Lung microvascular endothelial cell (primary cell): ENCODE measurements at places on chromosomes 1 and 21.
A peak's percentile ranks its signal among the peaks of the same experiment; 100 is the strongest.

- DNase-seq, result no peak
These were observed 34.4 kb upstream of the SLC30A1 start for GRCh38 chr1:211613108-211613947.

- DNase-seq, result no peak
These were observed 65.3 kb downstream of the KLHDC7A start for GRCh38 chr1:18546026-18546425.

DNA sequence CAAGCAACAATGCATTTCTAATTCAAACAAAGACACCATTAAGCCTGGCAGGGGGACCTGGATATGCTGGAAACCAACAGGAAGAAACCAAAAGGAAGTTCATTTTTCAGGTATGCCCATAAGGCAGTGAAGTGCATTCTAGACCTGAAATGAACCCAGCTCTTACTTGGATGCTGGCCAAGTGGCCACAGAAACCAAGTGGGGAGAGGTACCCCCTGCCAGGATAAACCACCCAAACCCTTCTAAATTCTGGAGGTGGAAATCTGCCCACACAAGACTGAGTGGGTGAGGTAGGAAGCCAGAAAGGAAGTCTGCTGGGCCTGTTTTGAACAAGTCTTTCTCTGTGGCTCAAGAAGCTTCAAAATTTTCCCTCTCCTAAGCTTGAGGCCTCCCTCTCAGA is 2.6 kb downstream of the CD5L start:
- DNase-seq, result no peak

DNA sequence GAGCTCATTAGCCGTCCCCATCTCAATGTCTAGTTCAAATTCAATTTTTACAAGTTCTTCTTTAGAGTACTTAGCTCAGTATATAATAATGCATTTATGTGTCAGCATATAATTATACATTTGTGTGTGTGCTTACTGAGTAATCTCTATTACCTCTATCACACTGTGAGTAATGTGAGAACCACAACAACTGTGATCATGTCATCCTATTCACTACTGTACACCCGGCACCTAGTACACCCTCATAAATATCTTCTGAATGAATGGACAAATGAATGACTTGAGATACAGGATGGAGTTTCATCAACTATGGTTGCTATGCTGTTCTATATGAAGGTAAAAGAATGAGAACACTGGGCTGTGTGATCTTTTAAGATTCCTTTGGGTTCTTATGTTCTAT is 124.0 kb downstream of the GPATCH2 start:
- no peak for DNase-seq

GRCh38 chr1:84370831-84371394 is 27.4 kb upstream of the DNASE2B start:
- DNase-seq, result peak; percentile 43

DNA sequence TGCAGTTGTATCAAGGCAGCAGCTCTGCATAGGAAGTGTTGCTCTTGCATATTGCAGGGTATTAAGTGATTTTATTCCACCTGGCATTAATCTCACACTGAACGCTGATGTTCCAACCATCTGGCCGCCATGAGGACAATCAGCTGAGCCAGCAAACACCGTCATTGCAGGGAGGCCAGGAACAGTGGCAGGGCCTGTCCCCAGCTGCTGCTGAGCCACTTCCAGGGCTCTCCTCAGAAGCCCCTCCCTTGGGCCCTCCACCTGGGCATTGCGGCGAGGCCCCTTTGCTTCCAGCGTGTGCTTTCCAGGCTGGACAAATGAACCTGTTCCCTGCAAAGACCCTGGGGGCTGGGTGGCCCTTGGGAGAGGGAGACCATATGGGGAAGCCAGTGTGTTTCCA is 171.6 kb upstream of the C1orf174 start:
- DNase-seq, result no peak

DNA sequence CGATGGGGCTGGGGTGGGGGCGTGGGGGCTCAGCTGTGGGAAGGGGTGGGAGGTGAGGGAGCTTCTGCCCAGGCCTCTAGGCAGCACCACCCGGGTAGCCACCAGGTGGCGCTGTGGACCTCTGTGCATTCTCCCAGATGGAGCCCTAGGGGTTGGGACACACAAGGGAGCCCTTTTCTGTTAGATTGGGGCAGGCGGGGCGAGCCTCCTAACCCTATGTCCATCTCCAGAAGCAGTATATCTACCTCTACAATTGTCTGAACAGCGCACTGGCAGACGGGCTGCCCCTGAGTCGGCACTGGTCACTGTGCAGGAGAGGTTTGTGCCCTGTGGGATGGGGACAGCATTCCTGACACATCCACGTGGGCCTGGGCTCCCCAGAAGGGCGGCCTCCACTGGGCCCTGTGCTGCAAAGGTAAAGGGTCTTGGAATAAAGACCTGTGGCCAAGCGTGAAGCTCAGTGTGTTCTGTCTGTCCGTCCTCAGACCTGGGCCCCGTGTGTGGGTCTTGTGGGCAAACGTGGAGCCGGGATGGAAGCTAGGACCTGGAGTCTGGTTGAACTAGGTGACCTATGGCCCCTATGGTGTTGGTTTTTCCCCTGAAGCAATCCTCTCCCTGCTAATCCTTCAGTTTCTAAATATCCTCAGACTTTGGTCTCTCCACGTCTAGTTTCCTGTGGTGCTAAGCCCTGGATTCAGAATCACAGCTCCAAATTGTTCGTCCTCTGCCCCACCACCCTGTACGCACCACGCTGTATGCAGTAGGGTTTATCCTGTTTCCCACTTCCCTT is 4.4 kb upstream of the LGR6 start:
- peak; percentile 70 for DNase-seq

DNA sequence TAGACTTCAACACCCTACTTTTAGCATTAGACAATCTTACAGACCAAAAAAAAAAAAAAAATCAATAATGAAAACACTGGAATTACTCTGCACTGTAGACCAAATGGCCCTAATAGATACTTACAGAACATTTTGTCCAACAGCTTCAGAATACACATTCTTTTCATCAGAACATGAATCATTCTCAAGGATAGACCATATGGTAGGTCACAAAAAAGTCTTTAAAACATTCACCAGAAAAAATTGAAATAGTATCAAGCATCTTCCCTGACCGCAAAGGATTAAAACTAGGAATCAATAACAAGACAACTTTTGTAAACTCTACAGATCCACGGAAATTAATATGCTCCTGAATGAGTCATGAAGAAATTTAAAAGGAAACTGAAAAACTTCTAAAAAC is 22.5 kb downstream of the ZNF670 start:
- DNase-seq, result no peak

GRCh38 chr1:41728403-41729202 is 190.1 kb downstream of the HIVEP3 start:
- no peak for DNase-seq

- DNase-seq, result no peak
These were observed 13.0 kb downstream of the WNT9A start for GRCh38 chr1:227934476-227935313.

DNA sequence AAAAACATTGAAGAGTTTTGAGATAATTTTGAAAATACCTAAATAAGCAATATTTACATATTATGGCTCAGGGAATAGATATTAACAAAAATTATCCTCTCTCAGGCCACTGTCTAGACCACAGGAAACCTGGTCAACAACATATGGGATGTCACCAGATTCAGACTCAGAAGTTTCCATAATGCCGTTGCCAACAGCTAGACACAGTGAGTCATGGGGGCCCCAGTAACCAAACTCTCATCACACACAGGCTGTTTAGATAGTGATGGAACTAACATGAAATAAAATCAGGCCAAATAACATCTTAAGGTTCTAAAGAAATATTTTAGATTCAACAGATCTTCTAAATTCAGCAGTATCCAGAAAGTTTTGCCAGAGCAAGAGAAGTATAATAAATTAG is 681.7 kb upstream of the ADAMTS5 start:
- DNase-seq, result peak; percentile 7

DNA sequence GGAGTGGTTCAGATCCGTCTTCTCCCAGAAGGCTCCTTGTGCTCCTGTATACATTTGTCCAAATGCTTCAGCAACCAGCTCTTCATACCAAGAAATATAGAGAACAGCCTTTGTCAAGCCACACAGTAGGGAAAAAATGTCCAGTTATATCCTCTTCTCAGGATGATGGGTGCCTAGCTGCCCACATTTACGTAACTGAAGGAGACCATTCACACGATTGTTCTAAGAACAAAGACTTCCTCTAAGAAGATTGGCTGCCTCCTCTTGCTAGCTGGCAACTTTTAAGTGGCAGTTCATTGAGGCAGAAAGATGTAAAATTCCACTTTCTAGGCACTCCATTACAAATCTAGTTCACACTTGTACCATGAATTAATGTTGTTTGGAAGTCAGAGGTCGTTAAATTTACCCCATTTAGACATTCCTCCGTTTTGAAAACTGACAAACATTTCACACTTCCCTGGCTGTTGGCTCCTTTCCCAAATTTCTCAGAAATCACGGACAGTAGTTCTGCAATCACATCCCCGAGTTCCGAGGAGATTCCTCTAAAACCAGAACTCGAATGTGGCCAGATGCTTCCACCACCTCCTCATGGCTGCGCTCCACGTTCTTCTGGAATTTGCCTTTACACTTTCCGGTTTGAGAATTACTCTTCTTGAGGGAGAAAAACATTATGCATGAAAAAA is 45.6 kb upstream of the CSF1 start:
- no peak for DNase-seq

GRCh38 chr1:198619375-198620140 is 19.3 kb upstream of the PTPRC start:
- no peak for DNase-seq

DNA sequence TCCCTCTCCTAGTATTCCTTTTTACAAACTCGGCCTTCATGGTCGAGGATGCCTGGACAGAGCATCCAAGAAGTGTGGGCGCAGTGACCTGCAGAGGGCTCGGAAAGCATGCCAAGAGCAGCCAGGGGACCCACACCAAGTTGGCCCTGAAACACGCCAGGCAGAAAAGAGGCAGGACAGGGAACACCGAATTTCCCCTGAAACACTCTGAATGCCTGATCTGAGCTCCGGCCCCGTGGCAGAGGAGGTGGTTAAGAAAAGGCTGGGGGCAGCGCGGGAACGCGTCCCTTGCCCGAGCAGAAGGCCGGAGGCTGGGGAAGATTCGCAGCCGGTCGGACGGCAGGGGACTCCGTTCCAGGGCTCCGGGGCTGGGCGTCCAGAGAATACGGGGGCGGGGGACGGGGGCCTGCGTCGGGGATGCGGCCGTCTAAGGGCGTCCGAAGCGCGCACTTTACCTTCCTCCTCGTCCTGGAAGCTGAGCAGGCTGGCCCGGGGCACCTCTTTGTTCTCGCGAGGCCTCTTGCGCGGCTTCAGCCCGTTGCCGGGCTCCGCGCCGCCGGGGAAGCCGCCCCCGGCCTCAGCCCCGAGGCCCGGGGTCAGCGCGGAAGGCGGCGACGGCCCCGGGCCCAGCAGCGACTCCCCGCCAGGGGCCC is 558 bp downstream of the PAXBP1 start:
- DNase-seq, result peak; percentile 72

- DNase-seq, result no peak
These were observed 18.3 kb downstream of the KCNC4 start for GRCh38 chr1:110228381-110228780.

GRCh38 chr1:213666113-213666512 is 321.7 kb upstream of the PROX1 start:
- peak; percentile 11 for DNase-seq

- no peak for DNase-seq
These were observed 138.1 kb upstream of the IRF2BP2 start for GRCh38 chr1:234748066-234748465.

- DNase-seq, result no peak
These were observed 41.3 kb downstream of the PRDM15 start for GRCh38 chr21:41837756-41838297.

DNA sequence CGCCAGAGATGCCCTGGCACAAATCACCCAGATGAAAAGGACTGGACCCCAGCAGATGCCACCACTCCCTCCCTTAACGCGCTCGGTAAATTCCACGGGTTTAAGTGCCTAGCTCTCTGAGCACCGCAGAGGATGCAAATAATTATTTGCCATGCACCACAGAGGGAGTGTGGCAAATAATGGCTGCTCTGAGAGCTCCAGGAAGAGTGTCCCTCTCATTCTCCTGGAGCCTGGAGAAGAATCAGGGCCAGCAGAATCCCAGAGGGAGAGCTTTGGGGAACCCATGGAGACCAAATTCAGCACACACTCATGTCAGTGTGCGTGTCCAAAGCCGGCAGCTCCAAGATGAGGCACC is 667 bp downstream of the HHIPL2 start:
- no peak for DNase-seq

GRCh38 chr1:89701746-89702241 is 68.9 kb downstream of the LRRC8C start:
- DNase-seq, result no peak
